ENCODE measurements at places on chromosomes 12 and 14.

DNA sequence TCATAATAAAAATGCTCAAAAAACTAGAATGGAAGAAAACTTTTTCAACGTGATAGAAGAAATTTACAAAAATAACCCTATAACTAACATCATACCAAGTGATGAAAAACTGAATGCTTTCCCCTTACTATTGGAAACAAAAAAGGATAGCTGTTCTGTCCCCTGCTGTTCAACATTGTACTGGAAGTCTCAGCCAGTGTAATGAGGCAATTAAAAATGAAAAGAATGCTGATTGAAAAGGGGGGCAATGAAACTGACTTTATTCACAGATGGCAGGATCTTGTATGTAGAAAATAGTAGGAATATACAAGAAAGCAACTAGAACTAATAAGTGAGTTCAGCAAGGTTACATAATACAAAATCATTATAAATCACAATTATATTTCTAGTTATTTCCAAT is 337.9 kb upstream of the KITLG start:
- DNase-seq, result no peak

- no peak for DNase-seq
Measured at GRCh38 chr14:31204593-31205534, 2.7 kb downstream of the HECTD1 start.

- DNase-seq, result no peak
Measured at GRCh38 chr12:5017638-5018348, 25.9 kb upstream of the KCNA5 start.

- DNase-seq, result no peak
Measured at GRCh38 chr14:35553808-35554207, 19.8 kb downstream of the INSM2 start.

DNA sequence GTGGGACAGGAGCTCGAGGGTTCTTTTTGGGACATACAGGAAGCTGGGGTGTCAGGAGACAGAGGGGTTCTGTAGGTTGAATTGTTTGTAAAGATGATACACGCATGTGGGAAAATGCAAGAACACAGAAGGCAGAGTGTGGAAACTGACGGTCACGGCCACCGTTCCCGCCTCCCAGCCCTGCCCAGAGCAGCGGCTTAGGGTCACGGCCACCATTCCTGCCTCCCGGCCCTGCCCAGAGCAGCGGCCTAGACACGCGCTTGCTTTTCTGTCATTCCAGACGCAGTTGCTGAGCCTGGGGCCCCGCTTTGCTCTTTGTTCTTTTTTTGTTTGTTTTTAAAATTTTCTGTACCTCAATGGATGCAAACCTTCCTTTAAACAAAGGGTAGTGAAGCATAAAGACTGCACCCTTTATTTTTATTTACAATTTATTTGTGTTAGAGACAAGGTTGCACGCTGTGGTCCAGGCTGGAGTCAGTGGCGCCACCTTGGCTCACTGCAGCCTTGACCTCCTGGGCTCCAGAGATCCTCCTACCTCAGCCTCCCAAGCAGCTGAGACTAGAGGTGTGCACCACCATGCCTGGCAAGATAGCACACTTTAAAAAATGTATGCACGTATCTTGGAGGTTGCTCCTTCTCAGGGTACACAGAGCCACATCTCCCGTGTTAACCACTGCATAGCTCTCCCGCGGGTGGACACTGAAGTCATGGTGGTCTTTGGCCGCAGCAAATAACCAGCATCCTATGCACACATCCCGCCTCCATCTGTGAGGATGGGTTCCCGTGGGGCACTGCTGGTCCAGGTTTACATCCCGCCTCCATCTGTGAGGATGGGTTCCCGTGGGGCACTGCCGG is 142.3 kb downstream of the ADGRD1 start:
- no peak for DNase-seq

GRCh38 chr12:122159882-122160281 is 14.1 kb downstream of the IL31 start:
- no peak for DNase-seq

GRCh38 chr12:1644534-1645438 is 15.8 kb downstream of the WNT5B start:
- no peak for DNase-seq

GRCh38 chr14:68876976-68877375 is 84.1 kb upstream of the ZFP36L1 start:
- DNase-seq, result no peak

GRCh38 chr12:70190262-70191010 is 52.8 kb upstream of the CNOT2 start:
- DNase-seq, result no peak

DNA sequence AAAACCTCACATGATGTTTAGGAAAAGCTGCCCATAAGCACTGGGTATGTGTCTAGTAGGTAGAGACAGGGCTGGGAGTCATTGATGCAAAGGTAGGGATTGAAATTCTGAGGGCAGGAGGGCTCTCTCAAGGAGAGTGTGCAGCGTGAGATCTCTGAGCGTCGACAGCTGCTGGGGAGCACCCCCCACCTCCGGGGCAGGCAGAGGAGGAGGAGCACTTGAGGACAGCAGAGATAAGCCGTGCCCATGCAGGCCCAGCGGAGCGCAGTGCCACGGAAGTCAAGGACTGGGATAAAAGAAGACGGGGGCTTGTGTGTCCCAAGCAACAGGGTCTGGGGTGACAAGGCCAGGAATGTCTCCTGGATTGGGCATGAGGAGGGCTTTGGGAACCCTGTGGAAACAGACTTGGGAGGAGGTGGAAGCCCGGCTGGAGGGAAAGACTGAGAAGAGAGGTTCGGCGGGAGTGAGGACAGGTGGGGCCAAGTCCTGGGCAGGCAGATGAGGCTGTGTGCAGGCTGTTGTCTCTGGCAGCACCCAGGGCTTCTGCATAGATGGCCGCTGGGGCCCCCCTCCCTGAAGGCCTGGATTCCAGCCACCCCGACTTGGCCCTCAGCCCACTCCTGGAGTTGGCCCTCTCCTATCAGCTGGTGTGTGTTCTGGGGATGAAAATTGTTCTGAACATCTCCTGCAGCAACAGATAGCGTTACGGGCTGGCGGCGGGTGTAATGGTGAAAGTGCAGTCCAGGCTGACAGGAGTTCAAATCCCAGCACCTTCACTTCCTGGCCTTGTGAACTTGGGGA is 1.9 kb downstream of the CACNA2D4 start:
- DNase-seq, result no peak

GRCh38 chr12:71216725-71217579 is 59.2 kb upstream of the TSPAN8 start:
- no peak for DNase-seq

DNA sequence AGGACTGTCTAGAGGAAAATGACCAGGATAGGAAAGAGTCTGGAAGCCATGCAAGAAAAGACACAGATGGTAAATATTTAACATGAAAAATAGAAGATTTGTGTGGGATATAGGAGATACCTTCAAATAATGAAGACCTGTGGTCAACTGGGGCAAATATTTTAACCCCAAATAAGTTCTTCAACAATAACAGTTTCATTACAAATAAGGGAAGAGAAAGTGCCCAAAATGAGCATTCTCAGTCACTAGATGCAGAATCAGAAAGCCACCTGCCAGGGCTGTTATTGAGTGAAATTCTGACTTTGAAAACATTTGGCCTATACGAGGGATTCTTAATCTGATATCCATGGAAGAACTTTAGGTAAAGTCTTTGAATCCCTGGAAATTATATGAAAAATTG is 231.2 kb upstream of the PLEKHG7 start:
- no peak for DNase-seq

- DNase-seq, result peak; percentile 61
Measured at GRCh38 chr12:96501133-96501761, 11.9 kb downstream of the CFAP54 start.

- DNase-seq, result no peak
Measured at GRCh38 chr14:63134801-63135200, 69.4 kb upstream of the RHOJ start.

DNA sequence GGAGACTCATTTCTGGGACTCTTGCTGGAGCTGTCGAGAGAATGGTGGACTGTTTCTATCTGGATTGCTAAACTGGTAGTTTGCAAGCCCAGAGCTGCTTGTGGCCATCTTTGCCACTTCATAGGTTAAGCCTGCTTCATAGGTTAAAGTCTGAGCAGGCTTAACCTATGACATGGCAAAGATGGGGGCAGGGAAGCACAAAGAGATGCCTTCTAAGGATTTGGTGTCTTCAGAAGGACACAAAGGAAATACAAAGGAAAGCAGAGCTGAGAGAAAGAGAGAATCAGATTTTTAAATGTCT is 78.4 kb upstream of the MAX start:
- DNase-seq, result no peak

DNA sequence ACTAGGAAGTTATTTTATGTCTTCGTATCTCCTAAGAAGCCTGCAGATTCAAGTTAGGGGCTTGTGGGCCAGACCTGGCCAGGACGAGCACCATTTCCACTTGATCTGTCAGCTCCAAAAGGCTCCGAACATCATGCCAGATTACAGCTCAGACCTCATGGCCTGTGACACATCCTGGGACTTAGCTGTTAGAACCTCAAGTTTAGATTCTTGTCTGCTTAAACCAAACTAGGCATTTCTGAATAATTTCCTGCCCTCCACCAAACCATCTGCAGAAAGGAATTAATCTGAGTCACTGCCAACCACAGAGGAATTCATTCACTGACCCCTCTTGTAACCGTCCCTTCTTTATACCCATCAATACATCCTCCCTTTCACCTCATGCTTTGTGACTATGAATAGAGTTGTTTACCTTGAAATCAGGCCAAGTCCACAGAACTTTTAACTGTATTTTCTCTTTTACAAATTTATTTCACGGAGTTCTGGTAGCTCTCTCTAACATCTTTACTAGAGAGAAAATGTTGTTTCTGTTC is 120.3 kb downstream of the FBXL14 start:
- peak; percentile 11 for DNase-seq

Data from CD4-positive, alpha-beta T cell treated with Interleukin-17A for 4 hours (primary cell).